ENCODE measurements at places on chromosomes 2 and 18.

DNA sequence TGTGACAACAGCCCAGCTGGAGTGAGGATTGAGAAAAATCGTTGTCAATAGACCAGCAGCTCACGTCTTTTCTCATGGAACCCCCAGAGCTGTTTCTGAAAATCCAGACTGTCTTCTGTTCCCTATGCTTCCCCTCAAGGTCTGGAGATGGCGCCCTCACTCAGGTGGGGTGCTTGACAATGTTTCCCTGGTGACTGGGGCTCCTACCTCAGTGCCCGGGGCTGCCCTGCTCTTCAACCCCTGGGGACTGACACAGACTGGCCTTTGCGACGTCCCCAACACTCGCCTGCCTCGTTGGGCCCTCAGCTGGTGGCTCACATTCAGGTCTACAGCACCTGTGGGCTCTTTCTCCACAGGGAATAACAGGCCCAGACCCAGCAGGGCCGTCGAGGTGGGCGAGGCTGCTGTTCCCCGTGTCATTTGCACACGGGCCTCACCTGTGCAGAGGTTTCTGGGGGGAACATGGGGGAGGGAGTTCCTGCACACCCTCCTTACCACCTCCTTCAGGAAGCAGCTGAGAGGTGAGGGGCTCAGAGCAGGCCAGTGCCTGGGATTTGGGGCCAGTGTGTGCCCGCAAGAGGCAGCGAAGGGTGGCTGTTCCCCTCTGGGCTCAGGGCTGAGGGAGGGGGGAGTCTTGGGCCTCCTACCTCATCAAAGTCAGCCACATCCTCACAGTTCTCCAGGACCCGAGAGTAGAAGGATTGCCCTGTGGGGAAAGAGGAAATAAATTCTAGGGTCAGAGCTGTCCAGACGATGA is 59.3 kb upstream of the OTOF start:
- DNase-seq = no peak

DNA sequence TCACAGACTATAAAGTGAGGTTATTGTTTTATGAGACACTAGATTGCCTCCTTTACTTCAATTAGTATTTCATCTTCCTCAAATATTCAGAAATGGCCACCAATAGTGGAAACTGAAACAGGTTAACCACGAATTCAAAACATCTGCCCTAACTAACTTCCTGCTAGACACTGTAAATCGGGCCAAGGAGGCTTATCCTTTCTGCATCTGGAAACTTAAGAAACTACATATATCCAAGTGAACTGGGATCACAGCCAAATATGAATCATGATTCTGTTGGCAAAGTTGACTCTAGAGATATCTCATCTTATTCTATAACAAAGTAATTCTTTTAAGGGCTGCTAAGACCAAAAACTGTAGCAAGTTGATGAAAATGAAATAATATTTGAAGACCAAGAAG is 136.6 kb upstream of the ZC3H15 start:
- DNase-seq = no peak

GRCh38 chr2:18703555-18703954 is 114.2 kb upstream of the NT5C1B start:
- DNase-seq = no peak

DNA sequence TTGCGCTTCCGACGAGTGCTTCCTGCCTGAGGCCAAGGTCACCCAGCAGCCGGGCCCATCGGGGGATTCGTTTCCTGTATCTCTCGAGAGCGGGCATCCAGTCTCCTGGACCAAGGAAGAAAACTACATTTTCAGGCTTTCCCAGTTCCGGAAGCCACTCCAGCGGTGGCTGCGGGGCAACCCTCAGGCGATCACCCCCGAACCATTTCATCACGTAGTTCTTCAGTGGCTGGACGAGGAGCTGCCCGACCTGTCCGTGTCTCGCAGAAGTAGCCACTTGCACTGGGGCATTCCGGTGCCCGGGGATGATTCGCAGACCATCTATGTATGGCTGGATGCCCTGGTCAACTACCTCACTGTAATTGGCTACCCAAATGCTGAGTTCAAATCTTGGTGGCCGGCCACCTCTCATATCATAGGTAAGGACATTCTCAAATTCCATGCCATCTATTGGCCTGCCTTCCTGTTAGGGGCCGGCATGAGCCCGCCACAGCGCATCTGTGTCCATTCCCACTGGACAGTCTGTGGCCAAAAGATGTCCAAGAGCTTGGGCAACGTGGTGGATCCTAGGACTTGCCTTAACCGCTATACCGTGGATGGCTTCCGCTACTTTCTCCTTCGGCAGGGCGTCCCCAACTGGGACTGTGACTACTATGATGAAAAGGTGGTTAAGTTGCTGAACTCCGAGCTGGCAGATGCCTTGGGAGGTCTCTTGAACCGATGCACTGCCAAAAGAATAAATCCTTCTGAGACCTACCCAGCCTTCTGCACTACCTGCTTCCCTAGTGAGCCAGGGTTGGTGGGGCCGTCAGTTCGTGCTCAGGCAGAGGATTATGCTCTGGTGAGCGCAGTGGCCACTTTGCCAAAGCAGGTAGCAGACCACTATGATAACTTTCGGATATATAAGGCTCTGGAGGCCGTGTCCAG is 1.0 kb downstream of the MARS2 start:
- DNase-seq = no peak

- no peak for DNase-seq
Measured at GRCh38 chr2:195722075-195722474, 65.0 kb downstream of the SLC39A10 start.

- DNase-seq = no peak
Measured at GRCh38 chr2:178280244-178280852, 86.0 kb downstream of the OSBPL6 start.

- no peak for DNase-seq
Measured at GRCh38 chr2:241751776-241752175, 17.3 kb downstream of the D2HGDH start.

GRCh38 chr2:117128461-117128860 is 686.0 kb upstream of the DDX18 start:
- DNase-seq = no peak

DNA sequence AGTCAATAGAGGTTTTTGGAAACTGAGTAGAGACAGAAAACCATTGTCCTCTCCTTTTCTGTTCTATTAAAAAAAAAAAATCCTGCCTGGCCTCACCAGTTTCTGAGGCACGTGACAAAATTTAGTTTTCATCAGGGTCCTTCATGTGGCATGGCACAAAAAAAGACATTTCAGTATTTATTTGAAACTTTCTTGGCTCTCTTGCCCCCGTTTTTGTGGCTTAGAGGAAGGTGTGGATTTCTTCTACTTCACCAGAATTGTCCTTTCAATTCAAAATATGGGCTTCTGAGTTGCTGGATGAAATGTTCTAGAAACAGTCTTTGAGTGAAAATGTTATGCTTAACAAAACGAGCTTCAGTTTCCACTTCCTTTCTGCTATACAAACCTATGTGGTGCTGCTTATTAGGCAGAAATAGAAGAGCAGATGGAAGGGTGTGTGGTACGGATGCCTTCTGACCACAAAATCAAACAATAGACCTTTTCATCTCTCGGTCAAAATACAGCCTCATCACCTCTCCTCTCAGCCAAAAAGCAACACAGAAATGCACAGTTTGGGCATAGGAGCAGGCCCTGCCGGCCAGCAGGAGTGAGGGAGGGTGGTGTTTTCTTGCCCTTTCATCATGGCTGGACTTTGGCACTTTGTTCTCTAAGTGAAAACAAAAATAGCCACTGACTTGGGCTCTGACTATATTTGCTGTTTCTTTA is 89.2 kb downstream of the SH3RF3 start:
- DNase-seq = no peak

- DNase-seq = no peak
Measured at GRCh38 chr2:32918774-32919173, 28.0 kb upstream of the LTBP1 start.

DNA sequence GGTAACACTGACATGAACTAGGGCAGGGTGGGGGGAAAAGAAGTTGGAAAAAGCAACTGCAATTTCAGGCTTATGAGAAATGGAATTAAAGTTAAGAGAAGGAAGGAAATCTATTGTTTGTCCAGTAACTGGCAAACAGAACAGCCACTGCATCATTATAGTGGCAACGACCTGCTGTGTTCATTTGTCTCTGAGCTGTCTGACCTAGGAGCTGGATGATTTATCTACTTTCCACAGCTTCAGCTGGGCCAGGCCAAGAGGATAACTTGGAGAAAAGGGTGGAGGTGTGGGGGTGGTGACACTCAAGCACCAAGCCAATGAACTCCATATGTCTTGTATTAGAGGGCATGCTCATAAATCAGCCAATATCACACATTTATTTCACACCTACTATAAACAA is 291.5 kb upstream of the KLHL29 start:
- no peak for DNase-seq

DNA sequence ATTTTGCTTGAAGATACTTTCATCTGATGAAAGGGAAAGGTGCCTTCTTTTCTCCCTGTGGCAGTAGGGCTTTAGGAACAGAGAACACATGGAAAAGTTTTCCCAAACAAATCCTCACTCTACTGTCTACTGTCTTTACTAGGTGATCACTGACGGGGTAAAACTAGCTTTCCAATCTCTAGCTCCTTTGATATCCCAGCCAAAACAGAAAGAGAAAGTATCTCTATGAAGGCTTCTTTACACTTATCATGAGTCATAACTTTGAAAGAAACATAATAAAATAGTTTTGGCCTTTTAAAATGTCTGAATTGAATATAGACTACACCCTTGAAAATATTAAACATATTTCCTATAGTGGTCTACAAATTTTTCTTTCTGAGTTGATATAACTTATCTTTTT is 214.5 kb downstream of the DSEL start:
- DNase-seq = no peak

DNA sequence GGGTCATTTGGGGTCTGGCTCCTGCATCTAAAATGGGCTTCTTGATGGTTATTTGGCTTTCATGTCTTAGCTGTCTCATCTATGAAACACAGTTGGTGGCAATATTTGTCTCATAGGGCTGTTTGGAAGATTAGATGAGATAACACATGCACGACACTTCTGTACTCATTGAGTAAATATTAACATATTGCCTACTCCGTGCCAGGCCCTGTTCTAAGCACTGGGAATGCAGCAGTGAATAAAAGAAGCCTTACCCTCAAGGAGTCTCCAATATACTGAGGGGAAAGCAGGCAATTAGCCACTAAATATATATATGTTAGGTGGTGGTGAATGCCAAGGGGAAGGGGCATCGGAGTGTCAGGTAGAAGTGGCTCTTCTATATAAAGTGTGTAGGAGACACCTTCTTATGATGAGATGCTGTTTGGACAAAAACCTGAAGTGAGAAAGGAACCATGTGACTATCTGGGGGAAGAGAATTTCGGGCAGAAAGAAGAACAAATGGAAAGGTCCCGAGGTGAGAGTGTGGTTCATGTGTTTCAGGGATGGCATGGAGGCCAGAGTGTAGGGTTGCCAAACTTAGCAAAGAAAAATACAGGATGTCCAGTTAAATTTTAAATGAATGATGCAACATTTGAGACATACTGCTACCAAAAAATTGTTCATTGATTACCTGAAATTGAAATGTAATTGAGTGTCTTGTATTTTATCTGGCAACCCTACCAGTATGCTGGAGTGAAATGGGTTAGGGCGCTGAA is 11.8 kb downstream of the SLC3A1 start:
- no peak for DNase-seq
